ENCODE measurements at places on chromosomes 7 and 10.

DNA sequence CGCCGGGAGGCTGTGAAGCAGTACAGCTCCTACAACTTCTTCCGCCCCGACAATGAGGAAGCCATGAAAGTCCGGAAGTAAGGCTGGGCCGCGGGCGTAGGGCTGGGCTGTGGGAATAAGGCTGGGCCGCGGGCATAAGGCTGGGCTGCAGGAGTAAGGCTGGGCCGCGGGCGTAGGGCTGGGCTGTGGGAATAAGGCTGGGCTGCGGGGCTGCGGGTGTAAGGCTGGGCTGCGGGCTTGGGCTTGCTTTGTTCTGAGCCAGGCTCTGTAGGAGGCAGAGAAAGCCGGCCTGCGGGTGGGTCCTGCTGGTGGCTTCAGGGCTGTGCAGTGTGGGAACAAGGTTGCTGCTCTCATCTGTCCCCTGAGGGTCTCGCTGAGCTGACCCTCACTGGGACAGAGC is 12.5 kb downstream of the PFKFB3 start:
- DNase-seq, result no peak

- DNase-seq, result no peak
Observed at GRCh38 chr7:69994886-69995542, 396.7 kb downstream of the AUTS2 start.

DNA sequence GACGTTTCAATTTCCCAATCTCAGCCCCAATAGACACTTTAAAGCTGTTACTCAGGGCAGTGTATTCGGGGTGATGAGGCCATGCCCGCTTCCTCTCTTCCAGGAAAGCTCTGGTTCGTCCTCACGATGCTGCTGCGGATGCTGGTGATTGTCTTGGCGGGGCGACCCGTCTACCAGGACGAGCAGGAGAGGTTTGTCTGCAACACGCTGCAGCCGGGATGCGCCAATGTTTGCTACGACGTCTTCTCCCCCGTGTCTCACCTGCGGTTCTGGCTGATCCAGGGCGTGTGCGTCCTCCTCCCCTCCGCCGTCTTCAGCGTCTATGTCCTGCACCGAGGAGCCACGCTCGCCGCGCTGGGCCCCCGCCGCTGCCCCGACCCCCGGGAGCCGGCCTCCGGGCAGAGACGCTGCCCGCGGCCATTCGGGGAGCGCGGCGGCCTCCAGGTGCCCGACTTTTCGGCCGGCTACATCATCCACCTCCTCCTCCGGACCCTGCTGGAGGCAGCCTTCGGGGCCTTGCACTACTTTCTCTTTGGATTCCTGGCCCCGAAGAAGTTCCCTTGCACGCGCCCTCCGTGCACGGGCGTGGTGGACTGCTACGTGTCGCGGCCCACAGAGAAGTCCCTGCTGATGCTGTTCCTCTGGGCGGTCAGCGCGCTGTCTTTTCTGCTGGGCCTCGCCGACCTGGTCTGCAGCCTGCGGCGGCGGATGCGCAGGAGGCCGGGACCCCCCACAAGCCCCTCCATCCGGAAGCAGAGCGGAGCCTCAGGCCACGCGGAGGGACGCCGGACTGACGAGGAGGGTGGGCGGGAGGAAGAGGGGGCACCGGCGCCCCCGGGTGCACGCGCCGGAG is 2.6 kb downstream of the GJD4 start:
- DNase-seq, result no peak

GRCh38 chr10:123459371-123460091 is 206.6 kb upstream of the GPR26 start:
- DNase-seq, result peak; percentile 8

- DNase-seq, result no peak
Observed at GRCh38 chr7:68839014-68839413, 759.3 kb upstream of the AUTS2 start.

DNA sequence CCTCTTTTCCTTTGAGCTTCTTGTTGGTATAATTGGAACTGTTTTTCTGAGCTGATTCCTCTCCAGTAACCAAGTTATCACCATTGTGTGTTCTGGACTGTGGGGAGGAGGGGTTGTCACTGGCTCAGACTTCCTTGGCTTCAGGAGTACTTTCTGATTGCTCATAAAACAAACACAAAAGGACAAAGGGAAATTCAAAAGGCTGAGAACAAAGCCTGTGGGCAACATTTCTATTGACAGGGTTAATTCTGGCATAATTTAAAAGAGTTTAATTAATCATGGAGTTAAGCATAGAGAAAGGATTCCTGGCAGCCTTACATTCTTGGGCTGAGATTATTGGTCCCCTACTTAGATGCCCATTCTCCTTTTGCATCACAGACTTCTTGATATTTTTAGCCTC is 222.9 kb upstream of the KMT2E start:
- no peak for DNase-seq

GRCh38 chr7:50681432-50682045 is 101.2 kb downstream of the GRB10 start:
- no peak for DNase-seq

DNA sequence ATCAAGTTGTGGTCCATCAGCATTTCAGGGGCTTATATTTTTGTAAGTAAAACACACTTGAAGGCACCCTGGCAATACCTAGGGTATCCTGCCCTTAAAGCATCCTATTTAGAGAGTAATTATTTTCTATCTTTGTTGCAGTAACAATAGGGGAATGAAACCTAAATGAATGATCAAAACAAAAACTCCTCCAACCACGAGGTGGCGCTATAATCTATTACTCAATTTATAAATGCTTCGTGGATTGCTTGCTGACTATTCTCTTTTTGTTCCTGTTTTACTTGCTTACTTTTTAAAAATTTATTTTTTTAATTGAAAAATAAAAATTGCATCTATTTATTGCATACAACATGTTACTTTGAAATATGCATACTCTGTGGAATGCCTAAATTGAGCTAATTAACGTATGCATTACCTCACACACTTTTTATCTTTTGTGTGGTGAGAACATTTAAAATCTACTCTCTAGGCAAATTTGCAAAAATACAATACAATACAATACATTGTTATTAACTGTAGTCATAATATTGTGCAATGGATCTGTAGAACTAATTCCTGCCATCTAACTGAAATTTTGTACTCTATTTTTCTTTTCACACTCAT is 147.7 kb upstream of the BMPER start:
- DNase-seq, result no peak

- DNase-seq, result no peak
Observed at GRCh38 chr10:95790982-95791381, 35.0 kb downstream of the ENTPD1 start.

GRCh38 chr10:49138361-49138891 is 4.6 kb upstream of the FAM170B start:
- DNase-seq, result no peak

GRCh38 chr7:111210996-111211395 is 120.1 kb downstream of the LRRN3 start:
- DNase-seq, result no peak

- DNase-seq, result no peak
Observed at GRCh38 chr10:58435297-58435985, 50.2 kb downstream of the TFAM start.

- DNase-seq, result no peak
Observed at GRCh38 chr7:155136619-155137243, 66.6 kb downstream of the HTR5A start.

DNA sequence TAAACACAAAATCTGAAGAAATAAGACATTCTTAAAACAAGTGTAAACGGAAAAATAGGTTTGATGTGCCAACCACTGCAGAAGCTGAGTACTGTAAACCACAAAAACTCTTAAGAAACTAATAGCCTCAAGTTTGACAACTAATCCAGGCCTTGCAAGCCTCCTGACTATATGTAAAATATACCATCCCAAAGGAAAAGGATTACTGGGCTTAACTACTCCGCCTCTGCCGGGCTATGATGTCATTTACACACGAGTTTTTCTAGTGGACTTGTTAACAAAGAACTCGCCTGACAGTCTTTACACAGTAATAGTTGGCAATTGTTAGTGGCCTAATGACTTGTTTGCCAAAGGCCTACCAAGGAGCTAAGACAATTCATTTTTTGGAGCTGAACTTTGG is 2.1 kb downstream of the KIF5B start:
- DNase-seq, result peak; percentile 58

GRCh38 chr7:112989531-112989930 is 97.1 kb downstream of the GPR85 start:
- DNase-seq, result no peak

DNA sequence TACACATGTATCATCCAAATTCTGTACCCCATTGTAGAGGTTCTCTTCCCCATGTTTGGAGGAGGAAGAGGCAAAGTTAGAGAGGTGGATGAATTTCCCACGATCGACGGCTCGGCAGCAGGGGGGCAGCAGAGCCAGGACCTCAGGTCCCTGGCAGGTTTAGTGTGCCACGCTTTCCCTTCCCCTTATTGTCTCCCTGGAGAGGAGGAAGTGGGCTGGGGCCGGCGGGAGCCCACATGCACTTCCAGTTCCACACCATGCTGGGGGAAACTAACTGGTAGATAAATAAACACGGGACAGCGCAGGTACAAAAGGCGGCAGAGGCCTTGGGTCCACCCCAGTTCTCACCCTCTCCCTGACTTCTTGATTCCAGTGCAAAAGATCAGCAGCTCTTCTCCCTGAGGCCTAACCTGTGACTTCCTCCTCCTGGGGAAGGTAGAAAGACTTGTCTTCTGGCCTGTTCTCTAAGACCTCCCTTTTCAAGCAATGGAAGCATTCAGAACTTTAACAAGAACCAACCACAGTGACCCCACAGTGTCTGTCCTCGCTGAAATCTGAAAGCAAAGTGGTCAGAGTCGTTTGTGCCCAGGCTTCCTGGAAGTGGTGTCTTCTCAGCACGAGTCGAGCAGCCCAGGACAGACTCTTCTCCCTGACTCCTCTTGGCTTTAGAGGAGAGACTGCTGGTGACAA is 30.5 kb upstream of the SRGN start:
- DNase-seq, result no peak

DNA sequence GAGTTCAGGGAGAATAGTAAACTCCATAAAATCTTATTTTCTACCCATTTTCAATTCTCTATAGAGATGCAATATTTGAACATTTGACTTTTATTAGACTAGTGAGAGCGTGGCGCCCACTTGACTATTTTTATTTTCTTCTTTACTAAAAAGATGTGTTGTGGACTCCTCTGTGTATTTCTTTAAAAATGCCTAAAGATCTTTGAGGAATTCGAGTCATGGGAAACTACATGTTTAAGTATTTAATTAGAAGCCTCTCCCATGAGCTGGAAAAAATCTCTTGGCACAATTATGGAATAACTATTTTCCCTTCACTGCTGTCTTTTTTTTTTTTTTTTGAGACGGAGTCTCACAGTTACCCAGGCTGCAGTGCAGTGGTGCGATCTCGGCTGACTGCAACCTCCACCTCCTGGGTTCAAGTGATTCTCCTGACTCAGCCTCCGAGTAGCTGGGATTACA is 124.2 kb downstream of the ARHGAP12 start:
- DNase-seq, result peak; percentile 83

GRCh38 chr10:113111260-113111659 is 161.2 kb downstream of the TCF7L2 start:
- DNase-seq, result no peak

DNA sequence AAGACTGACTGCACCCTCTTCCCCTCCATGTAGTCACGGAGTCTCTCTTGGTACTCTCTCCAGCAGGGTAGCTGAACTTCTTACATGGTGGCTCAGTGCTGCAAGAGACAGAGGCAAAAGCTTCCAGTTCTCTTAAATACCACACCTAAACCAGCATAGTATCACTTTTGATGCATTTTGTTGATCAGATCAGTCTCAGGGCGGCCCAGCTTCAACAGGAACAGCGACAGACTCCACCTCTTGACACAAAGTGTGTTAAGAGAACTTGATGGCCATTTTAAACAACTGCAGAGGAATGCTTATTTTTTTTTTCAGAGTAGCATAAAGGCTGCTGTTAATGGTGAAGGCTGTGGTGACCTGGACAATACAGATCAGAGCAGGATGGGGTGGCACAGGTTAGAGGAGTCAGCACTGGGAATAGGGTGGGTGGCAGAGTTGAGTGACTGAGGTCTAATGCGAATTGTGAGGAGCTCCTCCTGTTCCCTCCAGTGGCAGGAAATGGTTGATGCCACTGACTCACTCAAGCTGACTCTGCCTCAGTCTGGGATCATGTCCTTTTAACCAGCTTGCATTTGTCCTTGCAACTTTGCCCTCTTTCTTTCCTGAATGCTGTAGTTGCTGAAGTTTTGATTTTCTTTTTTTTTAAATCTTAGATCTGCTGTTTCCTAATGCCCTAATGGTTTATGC is 17.3 kb downstream of the MGAM start:
- DNase-seq, result no peak

GRCh38 chr7:122260336-122260735 is 44.2 kb downstream of the FEZF1 start:
- DNase-seq, result no peak

GRCh38 chr10:23198940-23199767 is 7.0 kb downstream of the PTF1A start:
- no peak for DNase-seq

- DNase-seq, result no peak
Observed at GRCh38 chr7:37092548-37092947, 356.1 kb downstream of the ELMO1 start.

DNA sequence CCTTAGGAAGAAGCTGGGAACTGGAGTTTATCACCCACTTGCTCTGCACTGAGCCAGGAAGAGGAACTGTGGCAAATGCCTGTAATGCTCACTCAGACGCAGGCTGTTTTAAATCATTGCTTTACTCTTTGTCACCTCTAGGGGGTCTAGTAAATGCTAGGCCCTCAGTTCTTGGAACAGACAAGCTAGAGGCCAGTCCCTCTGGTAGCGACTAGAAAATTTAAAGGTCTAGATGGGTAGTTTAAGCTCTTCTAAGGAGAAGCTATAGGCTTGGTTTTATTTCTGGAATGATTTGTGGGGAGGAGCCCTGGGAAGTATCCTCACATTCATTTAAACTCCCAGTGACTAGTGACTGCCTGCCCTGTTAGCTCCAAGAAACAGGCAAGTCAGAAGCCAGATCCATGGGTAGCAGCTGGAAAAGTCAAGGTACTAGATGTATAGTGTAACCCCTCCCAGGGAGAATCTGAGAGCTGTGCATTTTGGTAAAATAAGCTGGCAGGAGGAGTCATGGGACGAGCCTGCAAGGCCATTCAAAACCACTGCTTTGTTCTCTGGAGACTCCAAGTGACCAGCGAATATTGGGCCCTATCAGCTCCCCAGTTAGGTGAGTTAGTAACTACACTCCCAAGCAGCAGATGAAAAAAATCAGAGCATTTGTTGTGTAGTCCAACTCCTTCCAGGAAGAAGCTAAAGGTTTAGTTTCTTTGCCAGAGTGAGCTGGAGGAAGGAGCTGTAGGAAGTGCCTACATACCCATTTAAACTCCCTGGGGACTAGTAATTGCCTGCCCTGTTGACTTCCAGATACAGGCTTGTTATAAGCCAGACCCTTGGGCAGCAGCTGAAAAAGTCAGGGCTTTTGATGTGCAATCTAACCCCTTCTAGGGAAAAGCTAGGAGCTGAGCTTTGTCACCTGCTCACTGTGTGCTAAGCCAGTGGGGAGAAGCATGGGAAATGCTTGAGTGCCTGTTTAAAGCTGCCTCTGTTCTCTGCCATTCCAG is 68.9 kb downstream of the DYNC1I1 start:
- no peak for DNase-seq

DNA sequence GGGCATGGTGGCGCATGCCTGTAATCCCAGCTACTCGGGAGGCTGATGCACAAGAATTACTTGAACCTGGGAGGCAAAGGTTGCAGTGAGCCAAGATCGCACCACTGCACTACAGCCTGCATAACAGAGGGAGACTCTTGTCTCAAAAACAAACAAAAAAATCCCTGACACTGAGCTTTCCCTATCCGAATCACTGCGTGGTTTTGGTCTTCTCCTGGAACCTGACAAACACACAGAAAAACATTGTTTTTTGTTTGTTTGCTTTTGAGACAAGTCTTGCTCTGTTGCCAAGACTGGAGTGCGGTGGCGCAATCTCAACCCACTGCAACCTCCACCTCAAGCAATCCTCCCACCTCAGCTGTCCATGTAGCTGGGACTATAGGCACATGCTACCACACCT is 50.4 kb upstream of the PTPRN2 start:
- no peak for DNase-seq

Data from spinal cord (tissue), 10 donors.